RPMI8226 (cell line): ENCODE measurements at places on chromosomes 4 and X.
A peak's percentile ranks its signal among the peaks of the same experiment; 100 is the strongest.

GRCh38 chr4:143642611-143643010 lies 57.9 kb downstream of the FREM3 start:
- no peak for DNase-seq

DNA sequence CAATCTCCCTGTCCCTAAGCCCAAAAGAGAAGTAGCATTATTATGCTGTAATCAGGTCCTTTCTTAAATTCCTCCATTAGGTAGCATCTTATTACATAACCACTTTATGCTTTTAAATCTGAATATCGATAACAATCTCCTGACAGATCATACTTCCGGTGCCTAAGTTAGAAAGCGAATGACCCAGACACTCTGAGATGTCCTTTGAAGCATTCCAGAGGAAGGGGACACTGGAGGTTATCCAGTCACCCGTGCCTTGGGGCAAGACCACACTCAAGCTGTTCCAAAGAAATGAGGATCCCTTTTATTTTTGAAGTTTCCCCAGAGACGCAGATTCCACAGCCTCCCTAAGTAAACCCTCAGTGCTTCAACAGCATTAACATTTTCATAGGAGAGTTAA lies 125.7 kb downstream of the PALLD start:
- DNase-seq, result no peak

GRCh38 chrX:15943391-15943790 lies 88.8 kb upstream of the AP1S2 start:
- no peak for DNase-seq

DNA sequence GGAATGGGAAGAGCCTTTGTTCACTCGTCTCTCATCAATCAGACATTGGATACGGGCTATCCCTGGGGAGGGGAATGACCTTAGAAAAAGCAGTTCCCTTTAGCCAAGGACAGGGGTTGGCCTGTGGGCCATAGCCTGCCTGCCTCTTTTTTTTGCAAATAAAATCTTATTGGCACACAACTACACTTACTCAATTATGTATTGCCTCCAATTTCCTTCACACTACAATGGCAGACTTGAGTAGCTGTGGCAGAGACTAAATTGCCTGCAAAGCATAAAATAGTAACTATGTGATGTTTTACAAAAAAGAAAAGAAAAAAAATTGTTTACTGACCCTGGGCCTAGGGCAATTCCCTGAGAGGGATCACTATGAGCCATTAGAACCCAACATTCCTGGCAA lies 23.4 kb downstream of the PPP1R2C start:
- DNase-seq, result no peak

DNA sequence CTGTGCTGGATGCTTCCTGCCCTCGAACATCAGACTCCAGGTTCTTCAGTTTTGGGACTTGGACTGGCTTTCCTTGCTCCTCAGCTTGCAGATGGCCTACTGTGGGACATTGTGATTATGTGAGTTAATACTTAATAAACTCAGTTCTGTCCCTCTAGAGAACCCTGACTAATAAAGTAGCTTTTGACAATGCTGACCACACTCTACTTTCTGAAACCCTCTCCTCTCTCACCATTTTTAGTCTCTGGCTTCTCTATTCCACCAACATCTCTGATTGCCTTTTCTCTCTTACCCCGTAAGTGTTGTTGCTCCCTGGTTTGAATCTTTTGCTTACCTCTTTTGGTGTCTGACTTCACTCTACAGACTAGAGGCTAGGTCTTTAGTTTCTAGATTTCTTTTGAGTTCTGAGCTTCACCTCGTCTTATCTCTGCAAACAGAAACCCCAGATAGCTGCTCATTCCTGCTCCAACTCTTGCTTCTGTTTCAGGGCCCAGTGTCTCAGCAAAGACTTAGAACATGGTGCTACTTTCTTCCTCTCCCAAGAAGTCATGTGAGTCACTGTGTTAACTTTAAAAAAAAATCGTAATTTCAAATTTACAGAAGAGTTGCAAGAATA lies 11.4 kb downstream of the TMSB4X start:
- no peak for DNase-seq

DNA sequence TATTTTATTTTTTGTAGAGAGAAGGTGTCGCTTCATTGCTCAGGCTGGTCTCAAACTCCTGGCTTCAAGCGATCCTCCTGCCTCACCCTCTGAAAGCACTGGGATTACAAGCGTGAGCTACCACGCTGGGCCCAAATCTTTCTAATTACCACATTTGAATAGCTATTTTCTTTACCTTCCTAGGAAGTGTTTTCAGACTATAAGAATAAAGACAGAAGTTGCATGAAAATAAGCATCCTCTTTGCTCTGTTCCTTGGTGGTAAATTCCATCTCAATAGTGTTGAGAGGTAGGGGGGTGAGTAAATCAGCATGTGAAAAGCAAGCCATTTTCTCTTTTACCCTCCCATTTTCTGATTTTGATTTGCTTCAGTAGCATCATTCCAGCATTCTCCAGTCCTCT lies 122.4 kb downstream of the LARP7 start:
- DNase-seq, result no peak

- no peak for DNase-seq
Observed at GRCh38 chrX:68731254-68731653, 83.8 kb downstream of the STARD8 start.

GRCh38 chrX:106588801-106589200 lies 23.0 kb upstream of the RADX start:
- DNase-seq, result no peak

GRCh38 chr4:6401797-6402196 lies 70.6 kb downstream of the PPP2R2C start:
- no peak for DNase-seq

DNA sequence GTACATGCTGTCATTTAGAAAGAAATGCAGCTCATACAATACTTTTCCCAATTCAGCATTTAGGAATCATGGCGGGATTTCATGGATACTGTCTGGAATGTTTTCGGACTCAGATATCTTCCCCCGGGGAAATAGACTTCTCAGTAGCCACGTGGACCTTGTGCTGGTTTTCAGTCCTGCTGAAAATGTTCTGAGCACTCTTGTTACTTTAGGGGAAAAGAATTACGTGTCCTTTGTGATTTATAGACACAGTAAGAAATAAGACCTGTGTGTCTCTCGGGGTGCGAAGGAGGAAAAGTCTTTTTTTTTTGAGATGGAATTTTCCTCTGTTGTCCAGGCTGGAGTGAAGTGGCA lies 3.8 kb downstream of the CD99 start:
- no peak for DNase-seq

- no peak for DNase-seq
Observed at GRCh38 chr4:150573534-150573933, 8.4 kb upstream of the MAB21L2 start.

GRCh38 chr4:185242749-185243533 lies 33.5 kb downstream of the SNX25 start:
- DNase-seq, result no peak

DNA sequence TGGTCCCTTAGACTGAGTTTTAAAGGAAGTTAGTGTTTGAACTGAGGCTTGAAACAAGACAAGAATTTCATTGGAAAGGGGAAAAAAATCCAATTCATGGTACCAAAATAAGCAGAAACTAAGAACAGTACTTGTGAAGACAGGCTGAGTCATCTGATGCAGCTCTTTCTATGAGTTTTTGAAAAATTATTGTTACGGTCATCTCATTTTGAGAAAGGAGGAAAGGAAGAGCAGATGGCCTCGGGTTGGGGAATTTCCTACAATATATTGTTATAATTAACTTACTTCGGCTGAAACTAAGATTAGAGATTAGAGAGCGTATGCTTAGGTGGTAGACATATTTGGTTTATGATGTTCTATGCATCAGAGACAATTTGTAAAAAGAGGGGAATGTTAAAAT lies 2164.8 kb upstream of the AGA start:
- no peak for DNase-seq

DNA sequence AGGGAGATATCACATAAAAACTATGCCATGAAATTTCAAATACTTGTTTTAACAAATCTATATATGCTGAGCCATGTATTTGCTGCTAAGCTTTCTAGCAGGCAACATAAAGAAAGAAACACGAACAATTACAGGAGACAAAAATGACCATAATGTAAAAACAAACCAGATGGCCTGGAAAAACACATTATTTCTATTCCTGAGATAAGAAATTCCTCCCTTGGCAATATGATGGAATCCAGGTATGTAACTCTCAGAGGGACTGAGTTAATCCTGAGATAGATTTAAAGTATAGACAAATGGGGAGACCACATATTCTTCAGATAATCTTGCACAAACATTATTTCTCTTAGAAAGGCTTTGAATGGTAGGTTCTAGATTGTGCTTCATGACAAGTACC lies 224.1 kb upstream of the MAB21L2 start:
- DNase-seq, result no peak

DNA sequence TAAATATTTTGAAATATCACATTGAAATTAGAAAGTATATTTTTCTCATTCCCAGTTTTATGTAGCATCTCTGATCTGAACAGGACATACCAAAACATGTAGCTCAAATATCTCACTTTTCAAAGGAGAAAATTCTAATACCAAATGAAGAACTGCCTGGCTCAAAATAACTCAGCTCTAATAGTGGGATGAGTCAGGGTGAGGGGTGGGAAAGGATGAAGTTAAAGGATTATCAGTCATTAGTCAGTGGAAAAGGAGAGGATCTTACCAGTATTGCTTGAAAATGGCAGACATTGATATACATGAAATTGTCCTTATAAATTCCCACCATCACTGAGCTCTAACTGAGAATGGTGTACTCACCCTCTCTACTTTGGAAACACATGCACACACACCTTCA lies 803.2 kb downstream of the RAPGEF2 start:
- no peak for DNase-seq

- DNase-seq, result no peak
Observed at GRCh38 chr4:165209796-165210195, 2.4 kb downstream of the KLHL2 start.

DNA sequence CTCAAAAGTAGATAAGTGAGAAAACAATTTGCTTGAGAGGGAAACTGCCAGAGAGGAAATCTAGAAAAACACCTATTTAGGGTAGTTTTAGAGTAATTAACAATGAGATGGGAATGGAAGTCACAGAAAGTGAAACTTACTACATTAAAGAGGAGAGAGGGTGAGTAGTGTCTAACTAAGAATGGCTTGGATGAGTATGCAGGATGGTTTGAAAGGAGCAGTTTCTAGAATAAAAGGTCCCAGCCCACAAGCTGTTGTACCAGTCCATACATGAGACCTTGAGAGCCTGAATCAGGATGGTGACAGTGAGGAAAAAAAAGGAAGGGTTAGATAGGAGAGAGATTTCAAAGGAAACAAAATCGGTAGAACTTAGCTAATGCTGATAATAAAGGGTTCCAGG lies 1.3 kb downstream of the GAR1 start:
- no peak for DNase-seq

DNA sequence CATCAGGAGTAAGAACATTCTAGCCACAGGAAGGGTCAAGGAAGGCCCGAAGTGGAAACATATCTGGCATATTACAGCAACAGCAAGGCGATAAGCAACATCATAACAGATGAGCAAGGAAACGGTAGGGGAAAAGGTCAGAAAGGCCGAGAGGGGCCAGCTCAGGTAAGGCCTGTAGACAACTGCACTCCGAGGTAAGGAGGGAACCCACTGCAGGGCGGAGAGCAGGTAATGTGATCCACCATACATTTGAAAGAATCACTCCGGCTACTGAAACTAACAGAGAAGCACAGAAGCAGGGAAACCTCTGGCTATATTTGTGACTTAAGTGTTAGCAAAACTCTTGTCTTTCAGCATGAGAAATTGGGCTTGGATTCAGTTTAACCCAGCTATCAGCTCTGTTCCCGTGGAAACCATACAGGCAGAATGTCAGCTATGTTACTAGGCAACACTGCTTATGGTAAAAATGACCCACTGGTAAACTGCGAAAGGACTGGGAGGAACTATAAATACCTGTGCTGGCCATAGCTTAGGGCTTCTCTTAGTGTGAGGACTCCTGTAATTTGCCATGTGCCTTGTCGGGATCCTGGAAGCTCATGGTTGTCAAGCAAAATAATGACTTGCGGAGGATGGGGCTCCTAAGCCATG lies 31.0 kb downstream of the FRYL start:
- DNase-seq, result no peak

GRCh38 chr4:174559894-174560293 lies 37.6 kb upstream of the HPGD start:
- no peak for DNase-seq

DNA sequence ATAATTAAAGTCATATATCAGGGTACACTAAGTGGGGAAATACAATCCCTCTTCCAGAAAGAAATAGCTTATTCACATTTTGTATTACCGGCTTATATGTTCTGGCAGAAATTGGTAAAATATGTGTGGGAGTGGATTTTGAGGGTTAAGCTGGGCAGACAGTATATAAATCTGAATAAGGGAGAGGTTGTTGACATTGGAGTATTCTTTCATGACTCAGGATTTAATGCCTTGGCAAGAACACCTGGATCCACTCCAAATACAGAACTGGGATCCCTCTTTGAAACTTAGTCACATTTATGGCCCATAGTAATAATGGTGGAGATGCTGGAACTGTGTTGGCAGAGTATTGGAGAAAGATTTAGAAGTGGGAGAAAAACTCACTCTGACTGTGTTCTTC lies 54.3 kb upstream of the TET2 start:
- no peak for DNase-seq

DNA sequence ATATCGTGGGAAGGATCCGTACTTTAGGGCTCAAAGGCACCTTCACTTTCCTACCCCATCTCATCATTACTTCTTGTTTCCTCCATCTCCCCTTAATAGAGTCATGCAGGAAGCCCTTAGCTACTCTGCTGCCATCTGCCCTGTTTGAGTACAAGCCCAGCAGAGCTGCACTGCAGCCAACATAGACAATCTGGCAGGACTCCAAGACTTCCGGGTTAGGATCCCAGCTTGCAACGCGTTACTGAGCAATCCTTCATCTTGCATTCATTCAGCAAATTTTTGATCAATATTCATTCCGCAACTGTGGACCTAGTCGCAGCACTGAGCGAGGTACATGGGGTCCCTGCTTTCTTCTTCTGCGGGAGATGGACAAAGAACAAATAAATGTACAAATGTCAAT lies 344.9 kb downstream of the BCOR start:
- DNase-seq, result peak; percentile 71

DNA sequence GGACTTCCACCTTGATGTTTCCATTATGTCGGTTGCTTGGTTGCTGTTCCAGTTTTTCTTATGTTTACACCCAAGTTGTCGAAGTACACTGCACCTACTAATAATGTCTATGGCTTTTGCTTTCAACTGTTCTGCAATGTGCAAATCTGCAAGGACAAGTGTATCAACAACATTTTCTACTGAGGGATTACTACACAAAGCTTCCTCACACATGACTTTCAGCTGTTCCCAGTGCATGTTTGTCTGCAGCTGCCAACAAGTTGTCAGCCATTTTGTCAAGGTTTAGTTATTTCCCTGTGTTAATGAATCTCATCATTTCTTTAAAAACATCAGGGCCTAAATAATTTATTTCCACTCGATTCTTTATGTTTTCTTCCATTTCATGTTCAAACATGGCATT lies 45.4 kb upstream of the UGT2A3 start:
- DNase-seq, result no peak

DNA sequence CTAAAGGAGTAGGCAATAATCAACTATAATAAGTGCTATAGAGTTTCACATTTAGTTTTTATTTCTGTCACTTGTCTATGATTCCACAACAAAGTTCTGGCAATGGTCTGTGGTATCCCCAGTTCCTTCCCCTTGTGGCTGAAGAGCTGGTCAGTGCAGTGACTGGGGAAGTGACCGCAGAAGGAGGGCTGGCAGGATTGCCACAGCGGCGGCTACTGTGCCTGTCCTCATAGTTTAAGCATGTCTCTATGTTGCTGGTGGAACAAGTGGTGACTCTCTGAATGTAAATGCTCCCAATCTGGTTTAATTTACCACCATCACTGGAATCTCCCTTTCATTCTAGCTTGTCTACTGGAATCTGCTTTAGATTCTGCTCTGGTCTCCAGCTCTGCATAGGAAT lies 170.6 kb upstream of the GK2 start:
- DNase-seq, result no peak
